H1 (cell line): ENCODE measurements at places on chromosomes 13 and 19.

- no peak overlapping the region for H3K27ac ChIP-seq
- DNase-seq: no peak
- H3K36me3 ChIP-seq: no peaks in the 10 kb centered on the region; the same call in 1 of the 2 replicates
- H3K27me3 ChIP-seq: no peaks in the 10 kb centered on the region
These were observed 106.1 kb downstream of the COL4A2 start for GRCh38 chr13:110413016-110413675.

DNA sequence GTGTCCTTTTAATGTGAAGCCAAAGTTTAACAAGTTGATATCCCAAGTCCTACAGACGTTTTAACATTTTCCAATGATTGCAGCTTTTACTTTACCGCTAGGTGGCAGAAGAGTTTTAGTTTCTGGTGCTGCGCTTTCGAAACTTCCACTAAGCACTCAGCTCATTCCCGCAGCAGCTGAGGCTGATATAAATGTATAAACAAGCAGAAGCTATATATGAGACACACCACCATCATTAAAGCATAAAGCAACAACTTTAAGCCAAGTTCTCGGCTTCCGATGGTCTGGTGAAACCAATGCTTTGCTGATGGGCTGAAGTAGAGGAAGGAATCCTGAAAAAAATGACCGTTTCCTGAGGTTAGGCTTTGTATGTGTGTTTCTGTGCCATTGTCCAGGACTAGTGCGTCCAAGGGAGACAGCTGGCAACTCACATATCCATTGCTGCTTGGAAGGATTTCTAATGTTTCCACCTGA lies 753.9 kb downstream of the OLFM4 start:
- no peaks in the 10 kb centered on the region for H3K36me3 ChIP-seq
- H3K4me1 ChIP-seq: peaks cover 3% of the 10 kb centered on the region
- H3K27me3 ChIP-seq: no peaks in the 10 kb centered on the region
- peak overlapping the region; percentile 19; the same call in 1 of the 2 replicates for H3K4me3 ChIP-seq

DNA sequence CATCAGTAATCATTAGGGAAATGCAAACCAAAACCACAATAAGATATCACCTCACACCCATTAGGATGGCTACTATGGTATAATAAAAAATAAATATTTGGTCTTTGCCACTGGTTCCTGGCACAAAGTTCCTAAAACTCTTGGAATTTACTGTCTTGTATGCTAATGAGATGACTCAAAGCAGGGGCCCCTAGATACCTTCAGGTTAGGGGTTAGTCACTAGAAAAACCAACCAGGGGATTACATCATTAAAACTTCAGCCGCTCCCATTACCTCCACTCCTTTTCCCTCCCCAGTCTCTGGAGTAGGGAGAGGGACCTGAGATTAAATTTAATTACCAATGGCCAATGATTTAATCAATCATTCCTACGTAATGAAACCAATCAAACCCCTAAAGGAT lies 49.6 kb downstream of the THSD1 start:
- H3K27me3 ChIP-seq: no peaks in the 10 kb centered on the region
- H3K4me1 ChIP-seq: no peaks in the 10 kb centered on the region
- DNase-seq: no peak
- no peaks in the 10 kb centered on the region for H3K36me3 ChIP-seq

DNA sequence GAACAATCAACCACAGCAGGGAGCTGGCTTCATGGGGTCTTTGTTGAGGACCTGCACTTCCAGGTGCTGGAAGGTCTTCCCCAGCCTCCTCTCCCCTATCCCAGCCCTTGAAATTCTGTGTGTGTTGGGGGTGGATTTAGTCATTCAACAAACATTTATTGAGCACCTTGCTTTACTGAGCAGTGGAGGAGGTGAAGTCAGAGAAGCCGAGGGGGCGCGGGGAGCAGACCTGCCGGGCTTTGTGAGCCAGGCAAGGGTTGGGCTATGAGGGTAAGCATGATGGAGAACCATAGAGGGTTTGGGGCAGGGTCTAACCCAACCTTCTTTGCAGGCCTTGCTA lies 3.5 kb upstream of the C19orf85 start:
- no peak for DNase-seq
- no peak overlapping the region for H3K27ac ChIP-seq
- no peaks in the 10 kb centered on the region for H3K27me3 ChIP-seq
- peaks cover 3% of the 10 kb centered on the region for H3K4me1 ChIP-seq
- no peaks in the 10 kb centered on the region for H3K36me3 ChIP-seq

GRCh38 chr13:81540777-81541176 lies 1199.9 kb upstream of the SPRY2 start:
- no peak overlapping the region for H3K4me3 ChIP-seq
- no peaks in the 10 kb centered on the region for H3K4me1 ChIP-seq
- no peak overlapping the region for H3K27ac ChIP-seq
- H3K36me3 ChIP-seq: no peaks in the 10 kb centered on the region

DNA sequence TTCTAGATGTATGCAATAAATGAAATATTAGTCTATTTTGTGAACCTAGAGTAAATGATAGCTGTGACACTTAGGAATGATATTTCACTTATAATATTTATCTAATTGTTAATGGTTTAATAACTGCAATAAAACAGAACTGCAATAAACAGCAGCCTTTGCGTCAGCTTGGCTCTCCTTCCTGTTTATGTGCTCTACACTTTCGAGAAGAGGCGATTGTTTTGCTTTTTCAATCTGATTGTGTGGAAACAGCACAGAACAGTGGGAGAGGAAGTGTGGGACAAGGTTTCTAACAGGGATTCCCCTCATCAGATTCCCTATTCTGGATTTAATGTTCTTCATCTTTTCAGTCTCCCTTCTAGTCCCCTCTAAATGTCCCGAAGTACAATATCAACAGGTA lies 17.3 kb upstream of the TRPC4 start:
- DNase-seq: no peak
- H3K4me3 ChIP-seq: no peak overlapping the region
- H3K4me1 ChIP-seq: no peaks in the 10 kb centered on the region
- H3K27ac ChIP-seq: no peak overlapping the region
- no peaks in the 10 kb centered on the region for H3K36me3 ChIP-seq

- no peak overlapping the region for H3K27ac ChIP-seq
- DNase-seq: no peak
- no peaks in the 10 kb centered on the region for H3K27me3 ChIP-seq
- H3K36me3 ChIP-seq: no peaks in the 10 kb centered on the region
- H3K4me3 ChIP-seq: no peak overlapping the region
- H3K4me1 ChIP-seq: no peaks in the 10 kb centered on the region; the same call in 1 of the 2 replicates
These were observed 5.5 kb upstream of the TYROBP start for GRCh38 chr19:35913589-35913988.

DNA sequence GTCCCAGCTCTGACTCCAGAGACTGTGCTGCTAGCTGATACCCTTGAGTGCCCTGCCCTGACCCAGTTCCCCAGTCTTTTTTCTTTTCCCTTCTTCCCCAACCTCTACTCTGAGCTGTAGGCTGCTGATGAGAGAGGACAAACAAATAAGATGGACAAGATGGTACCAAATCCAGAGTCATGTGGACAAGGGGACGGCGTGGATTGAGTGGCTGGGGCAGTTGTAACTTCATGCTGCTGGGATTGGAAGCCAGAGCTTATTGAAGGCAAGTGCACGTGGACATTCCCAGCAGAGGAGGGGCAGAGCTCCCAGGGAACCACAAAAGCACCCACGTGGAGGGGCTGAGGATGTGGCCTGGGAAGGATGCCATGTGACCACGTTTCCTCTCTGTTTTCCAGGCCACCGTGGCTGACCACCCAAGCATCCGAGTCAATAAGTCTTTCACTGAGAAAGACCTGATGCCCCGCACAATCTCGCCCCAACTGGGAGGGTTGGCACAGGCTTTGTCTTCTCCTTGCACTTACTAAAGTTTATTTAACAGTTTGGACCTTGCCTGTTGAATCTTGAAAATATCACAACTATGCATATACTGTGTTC lies 323.3 kb upstream of the ZNF507 start:
- no peak for DNase-seq
- no peak overlapping the region for H3K27ac ChIP-seq
- no peak overlapping the region for H3K4me3 ChIP-seq
- no peaks in the 10 kb centered on the region for H3K36me3 ChIP-seq
- no peaks in the 10 kb centered on the region for H3K4me1 ChIP-seq

DNA sequence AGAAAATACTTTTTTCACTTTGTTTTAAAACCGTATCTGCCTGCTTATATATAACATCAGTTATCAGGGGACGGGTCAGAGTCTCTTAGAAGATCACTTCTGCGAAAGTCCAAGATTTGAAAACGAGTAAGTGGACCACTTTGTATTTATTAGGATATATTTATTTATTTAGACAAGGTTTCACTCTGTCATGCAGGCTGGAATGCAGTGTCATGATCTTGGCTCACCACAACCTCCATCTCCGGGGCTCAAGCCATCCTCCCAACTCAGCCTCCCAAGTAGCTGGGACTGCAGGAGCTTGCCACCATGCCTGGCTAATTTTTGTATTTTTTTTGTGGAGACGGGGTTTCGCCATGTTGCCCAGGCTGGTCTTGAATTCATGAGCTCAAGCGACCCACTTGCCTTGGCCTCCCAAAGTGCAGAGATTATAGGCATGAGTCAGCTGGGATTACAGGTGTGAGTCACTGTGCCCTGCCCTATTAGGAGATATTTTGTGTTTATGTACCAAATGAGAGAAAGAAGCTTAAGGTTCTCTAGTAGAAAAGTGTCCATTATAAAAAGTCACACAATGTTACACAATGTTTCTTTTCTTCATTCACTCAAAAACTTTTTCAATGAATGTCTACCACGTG lies 39.5 kb downstream of the RASL11A start:
- H3K36me3 ChIP-seq: no peaks in the 10 kb centered on the region
- H3K27me3 ChIP-seq: no peaks in the 10 kb centered on the region
- no peak for DNase-seq
- no peak overlapping the region for H3K4me3 ChIP-seq
- H3K4me1 ChIP-seq: no peaks in the 10 kb centered on the region; the same call in 1 of the 2 replicates

DNA sequence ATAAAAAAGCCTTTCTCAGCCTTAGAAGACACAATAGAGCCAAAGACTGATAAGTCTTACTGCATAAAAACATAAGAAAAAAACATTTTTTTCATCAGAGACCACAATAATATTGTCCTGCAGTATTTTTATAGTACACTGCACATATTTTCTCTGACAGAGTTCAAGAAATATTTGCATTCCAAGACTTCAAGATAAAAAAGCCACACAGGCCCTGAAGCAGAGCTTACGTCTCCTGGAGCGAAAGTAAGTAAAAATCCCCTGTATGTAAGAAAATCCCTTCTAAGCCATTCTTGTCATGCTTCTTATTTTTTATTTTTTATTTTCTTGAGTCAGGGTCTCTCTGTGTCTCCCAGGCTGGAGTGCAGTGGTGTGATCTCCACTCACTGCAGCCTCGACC lies 755.9 kb downstream of the LIG4 start:
- DNase-seq: no peak
- H3K36me3 ChIP-seq: no peaks in the 10 kb centered on the region
- H3K27ac ChIP-seq: no peak overlapping the region
- H3K4me1 ChIP-seq: no peaks in the 10 kb centered on the region
- H3K4me3 ChIP-seq: no peak overlapping the region

DNA sequence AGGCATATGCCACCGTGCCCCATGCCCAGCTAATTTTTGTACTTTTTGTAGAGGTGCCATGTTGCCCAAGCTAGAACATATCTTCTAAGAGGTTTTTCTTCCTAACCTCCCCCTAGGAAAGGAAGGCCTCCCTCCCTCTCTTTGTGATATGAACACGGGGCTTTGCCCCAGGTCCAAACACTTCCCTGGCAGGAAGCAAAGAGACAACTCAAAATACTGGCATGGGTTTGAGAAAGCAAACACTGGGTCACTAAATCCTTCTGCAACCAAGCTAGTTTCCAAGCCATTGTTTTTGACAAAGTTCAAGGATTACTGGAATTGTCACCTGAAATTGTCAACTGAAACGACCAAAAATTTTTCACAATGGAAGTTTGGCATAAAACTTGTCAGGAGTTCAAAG lies 8.8 kb downstream of the CC2D1A start:
- peaks cover 21% of the 10 kb centered on the region for H3K36me3 ChIP-seq
- H3K27ac ChIP-seq: no peak overlapping the region
- no peaks in the 10 kb centered on the region for H3K27me3 ChIP-seq
- DNase-seq: no peak

DNA sequence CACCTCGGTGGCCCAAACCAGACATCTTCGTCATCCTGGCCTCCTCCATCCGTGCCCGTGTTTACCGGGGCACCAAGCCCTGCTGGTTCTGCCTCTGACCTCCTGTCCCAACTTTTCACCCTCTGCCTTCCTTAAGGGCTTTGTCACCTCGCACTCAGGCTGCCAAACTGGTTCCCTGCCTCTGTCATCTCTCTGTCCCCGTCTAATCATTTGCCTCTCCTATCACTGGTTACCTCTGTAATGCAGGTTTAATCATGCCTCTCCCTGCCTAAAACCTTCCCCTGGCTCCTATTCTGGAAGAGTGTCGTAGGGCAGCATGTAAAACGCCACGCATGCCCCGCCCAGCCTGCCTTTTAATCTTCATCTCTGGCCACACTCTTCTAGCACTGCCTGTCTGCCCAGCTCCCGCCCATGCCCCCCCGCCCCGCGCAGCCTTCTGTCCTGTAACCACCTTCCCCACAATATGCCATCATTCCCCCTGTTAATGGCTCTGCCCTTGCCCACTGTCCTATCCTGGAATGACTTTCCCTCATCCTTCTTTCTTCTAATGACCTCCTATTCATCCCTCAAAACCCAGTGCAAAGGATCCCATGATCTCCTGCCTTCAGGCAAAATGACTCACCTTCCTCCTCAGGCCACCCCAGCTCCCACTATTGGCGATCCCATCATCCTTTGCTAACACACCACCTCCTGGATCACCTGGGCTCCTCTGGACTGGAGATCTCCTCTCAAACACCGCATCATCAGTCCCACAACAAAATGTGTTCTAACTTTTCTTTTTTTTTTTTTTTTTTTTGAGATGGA lies 66.7 kb downstream of the PEX11G start:
- H3K27me3 ChIP-seq: no peaks in the 10 kb centered on the region
- no peak overlapping the region for H3K27ac ChIP-seq
- H3K4me1 ChIP-seq: no peaks in the 10 kb centered on the region
- no peak overlapping the region for H3K4me3 ChIP-seq

DNA sequence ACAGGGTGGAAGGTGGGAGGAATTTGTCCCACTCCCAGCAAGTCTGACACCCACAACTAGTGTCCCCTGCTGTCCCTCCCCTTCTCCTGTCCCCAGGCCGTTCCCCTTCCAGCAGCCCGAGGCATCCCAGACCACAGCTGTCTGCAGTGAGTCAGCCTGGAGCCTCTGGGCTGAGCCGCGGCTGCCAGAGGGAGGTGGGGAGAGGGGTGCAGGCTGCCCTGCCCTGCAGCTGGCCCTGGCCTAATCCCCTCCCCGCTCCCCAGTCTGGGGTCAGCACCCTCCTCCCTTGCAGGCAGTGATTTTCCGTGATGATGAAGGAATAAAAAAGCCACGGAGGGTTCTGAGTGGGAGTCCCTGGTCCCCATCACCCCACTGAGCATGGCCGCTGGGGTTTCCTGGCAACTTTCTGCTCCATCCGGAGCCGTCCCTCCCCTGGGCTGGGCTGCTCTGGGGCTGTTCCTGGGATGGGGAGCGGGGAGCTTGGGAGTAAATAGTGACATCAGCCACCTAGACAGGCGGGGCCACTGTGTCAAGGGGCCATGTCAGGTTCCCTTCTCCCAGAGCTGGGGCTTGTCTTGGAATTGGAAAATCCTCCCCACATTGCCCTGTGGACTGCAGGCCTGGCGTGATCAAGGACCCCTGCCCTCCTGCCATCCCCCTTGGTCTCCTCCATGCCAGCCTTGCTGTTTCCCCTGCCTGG lies 16.8 kb downstream of the SPC24 start:
- DNase-seq: peak; percentile 68
- H3K4me3 ChIP-seq: no peak overlapping the region
- peaks cover 15% of the 10 kb centered on the region for H3K4me1 ChIP-seq
- no peaks in the 10 kb centered on the region for H3K27me3 ChIP-seq
- no peak overlapping the region for H3K27ac ChIP-seq
